ENCODE measurements at places on chromosomes 2 and 18.

GRCh38 chr2:109689973-109690372 is 75.8 kb downstream of the SOWAHC start:
- DNase-seq = no peak

DNA sequence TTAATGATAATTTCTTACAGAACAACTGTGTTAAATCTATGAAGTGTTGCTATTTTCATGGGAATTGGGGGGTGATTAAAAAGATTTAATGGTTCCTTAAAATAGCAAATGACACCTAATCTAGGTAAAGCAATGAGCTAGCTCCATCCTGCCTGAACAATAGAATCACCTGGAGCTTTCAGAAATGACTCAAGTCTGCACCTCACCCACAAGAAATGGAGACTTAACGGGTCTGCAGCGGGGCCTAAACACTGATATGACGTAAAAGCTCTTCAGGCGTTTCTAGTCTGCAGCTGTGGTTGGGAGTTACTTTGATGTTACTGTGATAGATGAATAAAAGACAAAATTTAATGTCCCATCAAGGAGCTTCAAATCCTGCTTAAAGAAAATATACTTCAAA is 328.2 kb downstream of the RND3 start:
- no peak for DNase-seq

GRCh38 chr2:238016526-238016925 is 44.3 kb upstream of the SCLY start:
- DNase-seq = no peak

DNA sequence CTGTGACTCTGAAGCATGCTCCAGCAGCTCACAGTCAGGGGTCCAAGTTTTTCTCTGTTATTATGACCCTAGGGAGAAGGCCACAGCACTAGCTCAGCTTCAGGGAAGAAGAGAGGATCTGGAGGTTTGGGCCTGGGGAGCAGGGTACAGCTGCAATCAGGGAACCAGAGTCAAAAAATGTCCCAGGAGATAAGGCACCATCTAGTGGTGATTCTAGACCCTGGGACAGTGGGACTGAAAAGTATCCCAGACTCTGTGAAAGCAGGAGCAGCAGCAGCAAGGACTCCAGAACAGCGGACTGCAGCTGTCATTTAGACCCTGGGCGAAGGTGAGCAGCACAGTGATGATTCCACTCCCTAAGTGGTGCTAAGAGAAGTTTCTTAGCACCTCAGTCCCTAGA is 278.4 kb upstream of the DDX18 start:
- no peak for DNase-seq

DNA sequence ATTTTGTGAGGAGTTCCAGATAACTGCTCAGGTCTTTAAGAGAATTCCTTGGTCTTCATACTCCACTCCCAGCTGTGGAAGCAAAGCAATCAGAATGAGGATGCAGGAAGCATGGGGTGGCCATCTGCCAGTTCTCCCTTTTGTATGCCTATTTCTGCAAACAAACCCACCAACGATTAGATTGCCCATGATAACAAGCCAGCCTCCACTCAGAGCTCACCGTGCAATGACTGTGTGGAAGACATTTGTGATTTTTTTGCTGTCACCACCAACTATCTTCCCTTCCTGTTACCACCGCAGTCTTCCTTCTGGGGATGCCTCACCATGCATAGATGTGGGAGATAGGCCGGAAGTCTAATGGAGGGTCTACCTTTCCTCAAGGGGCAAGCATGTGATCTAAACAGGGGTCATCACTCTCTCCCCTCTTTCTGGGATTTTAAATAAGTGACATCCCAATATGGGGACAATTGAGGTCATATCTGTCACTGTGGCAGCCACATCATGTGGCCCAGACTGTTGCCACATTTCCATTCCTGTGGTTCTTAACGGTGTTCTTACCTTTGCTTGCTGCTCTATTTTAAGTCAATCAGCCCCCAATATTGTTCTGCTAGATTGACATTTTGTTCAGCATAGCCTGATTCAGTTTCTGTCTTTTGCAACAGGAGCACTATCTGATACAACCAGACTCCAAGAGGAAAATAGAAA is 4.4 kb downstream of the AFF3 start:
- DNase-seq = no peak

DNA sequence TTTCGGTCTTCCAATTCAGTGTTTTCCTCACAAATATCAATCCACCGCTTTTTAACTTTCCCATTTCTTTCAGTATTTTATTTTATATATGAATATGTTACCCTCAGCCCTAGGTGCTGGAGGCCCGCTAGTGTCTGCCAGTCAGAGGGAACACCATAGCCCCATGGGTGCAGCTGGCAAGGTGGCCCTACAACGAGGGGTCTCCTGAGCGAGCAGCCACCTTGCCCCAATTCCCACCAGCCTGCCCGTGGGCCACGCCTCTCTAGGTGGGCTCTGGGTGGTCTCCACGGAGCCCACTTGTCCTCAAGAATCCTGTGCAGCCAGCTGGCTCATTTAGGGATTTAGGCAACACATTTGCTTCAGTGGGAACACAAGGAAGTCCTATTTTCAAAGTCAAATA is 72.5 kb upstream of the RGPD5 start:
- no peak for DNase-seq

- peak; percentile 86 for DNase-seq
These were observed at the start of gene MTIF2 for GRCh38 chr2:55268907-55269644. TSS of gene MTIF2 (minus strand) at chr2:55269231. CDS start at chr2:55263858, 5,373 bp downstream.

DNA sequence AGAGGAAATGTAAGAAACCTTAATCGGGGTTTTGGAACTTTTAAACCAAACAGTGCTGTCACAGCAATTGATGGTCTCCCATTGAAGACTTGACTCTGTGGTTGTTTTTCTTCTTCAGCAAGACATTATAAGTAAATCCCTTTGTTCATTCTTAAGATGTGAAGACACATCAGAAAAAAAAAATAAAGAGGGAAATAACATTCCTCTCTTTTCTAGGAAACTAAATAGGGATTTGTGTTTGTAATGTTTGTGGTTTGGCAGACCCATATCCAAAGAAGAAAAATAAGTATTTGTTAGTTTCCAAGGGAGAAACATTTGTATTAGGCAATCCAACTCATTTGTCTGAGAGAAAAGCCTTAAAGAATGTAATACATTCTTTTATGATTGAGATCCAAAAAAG is 359.9 kb downstream of the DSC3 start:
- DNase-seq = no peak

DNA sequence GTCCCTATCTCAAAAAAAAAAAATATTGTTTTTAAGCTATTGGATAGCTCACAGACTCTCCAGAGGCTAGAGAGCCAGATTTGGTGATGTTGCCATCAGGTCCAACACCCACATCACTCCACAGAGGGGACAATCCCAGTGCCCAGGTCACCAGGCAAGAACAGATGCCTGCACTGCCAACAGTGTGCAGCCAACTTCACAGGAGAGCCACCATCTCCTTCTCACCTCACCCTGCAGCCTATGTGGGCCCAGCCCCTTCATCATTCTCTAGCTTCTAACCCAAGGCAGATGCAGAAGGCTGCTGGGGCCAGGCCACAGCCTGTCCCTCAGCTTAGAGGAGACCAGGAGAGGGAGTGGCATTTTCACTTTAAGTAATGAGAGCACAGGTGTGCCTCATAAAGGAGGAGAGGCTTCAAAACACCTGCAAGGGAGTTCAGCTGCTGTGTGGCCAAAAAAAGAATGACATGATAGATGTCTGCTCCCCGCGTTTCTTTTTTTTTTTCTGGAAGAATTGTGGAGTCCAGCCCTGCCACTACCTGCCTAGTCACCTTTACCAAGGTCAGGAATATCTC is 98.0 kb upstream of the ZSWIM2 start:
- DNase-seq = no peak

- DNase-seq = no peak
These were observed 126.6 kb downstream of the KCNH7 start for GRCh38 chr2:162711832-162712540.

- DNase-seq = no peak
These were observed 557.3 kb upstream of the ZNF804A start for GRCh38 chr2:184041077-184041476.

GRCh38 chr18:48142994-48143393 is 212.5 kb upstream of the SMAD2 start:
- DNase-seq = no peak

- no peak for DNase-seq
These were observed 142.1 kb downstream of the SLC4A10 start for GRCh38 chr2:161766334-161766733.

DNA sequence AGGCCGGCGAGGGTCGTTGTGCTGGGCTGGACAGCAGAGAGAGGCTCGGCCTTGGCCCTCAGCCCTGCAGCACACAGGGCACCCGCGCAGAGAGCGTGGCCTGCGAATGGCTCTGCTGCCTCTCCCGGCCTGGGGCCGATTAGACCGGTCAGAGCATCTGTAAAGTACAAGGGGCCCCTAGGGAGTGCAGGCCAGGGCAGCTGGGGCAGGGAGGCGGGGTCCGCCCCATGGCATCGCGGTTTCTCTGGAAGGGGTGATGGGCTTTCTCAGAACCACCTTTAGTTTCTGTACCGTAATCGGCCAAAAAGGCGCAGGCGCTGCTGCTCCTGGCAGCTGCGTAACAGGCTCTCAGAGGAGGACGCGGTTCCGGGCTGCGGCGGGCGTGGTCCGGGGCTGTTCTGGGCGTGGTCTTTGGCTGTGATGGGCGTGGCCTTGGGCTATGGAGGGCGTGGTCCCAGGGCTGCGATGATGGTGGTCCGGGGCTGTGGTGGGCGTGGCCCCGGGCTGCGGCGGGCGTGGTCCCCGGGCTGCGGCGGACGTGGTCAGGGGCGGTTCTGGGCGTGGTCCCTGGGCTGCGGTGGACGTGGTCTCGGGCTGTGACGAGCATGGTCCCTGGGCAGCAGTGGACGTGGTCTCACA is 1.5 kb upstream of the GPR148 start:
- peak; percentile 83 for DNase-seq

- no peak for DNase-seq
These were observed 145.1 kb upstream of the RMP24 start for GRCh38 chr18:35827275-35827902.
